ENCODE measurements at places on chromosomes 1 and 21.

GRCh38 chr1:45767035-45767434 lies 16.6 kb upstream of the IPP start:
- DNase-seq = no peak

- DNase-seq = no peak
Observed at GRCh38 chr21:15848634-15849560, 119.1 kb downstream of the USP25 start.

GRCh38 chr1:218817691-218818465 lies 355.8 kb upstream of the LYPLAL1 start:
- no peak for DNase-seq

DNA sequence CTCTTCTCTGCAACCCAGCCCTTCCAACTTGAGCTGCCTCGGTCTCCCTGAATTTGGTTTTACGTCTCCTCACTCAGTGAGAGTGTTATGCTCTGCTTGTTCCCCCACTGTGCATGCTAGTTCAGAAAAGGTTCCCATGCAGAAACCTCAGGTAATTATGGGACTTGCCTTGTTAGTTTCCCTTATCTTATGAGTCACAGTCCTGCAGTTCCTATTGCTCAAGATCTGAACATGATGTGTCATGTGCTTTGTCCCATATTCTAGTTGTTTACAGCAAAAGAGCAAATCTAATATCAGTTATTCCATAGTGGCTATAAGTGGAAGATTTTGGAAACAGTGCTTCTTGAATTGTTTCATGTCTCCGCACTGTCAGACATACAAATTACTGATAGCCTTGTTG lies 74.4 kb downstream of the DUSP10 start:
- no peak for DNase-seq
